ENCODE measurements at places on chromosomes 11 and 22.

DNA sequence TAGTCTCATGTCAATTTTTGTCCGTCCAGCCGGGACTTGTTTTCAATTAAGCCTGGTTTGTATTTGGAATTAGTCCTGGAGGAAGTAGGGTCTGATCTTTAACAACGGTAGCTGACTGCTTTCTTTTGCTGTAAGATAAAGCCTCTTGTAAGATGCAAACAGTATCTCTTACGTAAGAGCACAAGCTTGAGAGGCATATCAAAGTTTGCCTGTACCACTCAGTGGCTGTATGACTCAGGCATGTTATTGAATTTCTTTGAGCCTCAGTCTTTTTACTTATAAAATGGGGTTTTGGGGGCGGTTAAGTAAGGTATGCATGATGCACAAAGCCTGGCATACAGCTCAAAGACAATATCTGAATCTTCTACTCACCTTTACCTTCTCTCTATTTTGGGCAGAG is 198.4 kb upstream of the NARS2 start:
- no peak for DNase-seq

- DNase-seq: no peak
These were observed 128.8 kb upstream of the ANO1 start for GRCh38 chr11:69949327-69949726.

DNA sequence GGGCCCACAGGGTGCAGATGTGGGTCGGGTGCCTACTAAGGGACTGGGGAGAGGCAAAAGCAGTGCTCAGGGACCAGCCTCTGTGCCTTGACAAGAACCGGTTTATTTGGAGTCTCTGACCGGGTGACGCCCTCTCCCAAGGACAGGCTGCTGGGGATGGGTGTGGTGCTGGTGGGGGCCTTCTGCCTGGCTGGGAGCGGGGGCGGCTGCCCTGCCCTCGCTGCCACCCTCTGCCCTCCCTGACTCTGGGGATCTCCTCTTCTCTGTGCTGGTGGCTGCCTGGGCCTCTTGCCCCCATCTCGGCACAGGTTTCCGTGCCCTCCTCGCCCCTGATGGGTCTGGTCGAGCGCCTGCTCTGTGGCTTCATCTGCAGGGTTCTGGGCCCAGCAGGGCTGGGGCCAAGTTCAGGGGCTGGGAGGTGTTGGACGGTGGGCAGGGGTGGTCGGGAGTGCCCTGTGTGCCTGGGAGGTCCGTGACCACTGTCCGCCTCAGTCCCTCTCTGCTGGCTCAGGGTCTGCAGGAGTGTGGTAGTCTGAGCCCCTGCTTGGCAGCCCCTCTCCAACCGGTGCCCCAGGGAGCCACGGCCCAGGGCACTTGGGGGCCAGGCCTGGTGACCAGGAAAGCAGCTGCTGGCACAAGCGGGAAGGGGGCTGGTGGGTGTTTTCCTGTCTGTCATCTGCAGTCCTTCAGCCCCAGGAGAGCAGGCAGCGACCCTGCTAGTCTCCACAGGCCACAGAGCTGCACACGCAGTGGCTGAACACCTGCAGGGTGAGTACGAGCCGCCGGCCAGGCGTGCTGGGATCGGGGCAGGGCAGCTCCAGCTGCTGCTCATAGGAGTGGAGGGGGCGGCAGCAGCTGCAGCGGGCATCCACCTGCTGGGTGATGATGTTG is 23.5 kb downstream of the MUC6 start:
- DNase-seq: no peak

- no peak for DNase-seq
These were observed 88.8 kb upstream of the BARX2 start for GRCh38 chr11:129286813-129287212.

DNA sequence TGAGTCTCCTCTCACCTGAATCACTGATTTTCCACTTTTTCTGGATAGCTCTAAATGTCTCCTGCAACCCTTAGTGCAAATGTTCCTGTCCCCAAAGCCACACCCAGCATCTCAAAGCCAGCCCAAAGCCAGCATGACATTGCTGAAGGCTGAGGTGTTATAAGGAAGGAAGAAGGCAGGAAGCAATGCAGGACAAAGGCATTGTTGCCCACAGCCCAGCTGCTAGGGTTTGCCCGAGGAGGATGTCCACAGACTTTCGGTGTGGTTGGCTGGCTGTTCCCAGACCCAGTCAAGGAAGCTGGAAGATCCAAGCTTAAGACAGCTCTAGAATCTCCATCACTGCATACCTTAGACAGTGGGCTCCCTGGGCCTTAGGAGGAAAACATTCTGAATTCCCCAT is 23.5 kb downstream of the CHST1 start:
- DNase-seq: no peak
